Vagina (tissue), 2 donors: ENCODE measurements at places on chromosomes 6 and 20.

GRCh38 chr6:46781478-46782378, 11.5 kb upstream of the MEP1A start:
- DNase-seq: no peak

- no peak for DNase-seq
Measured at GRCh38 chr20:7728338-7728737, 211.9 kb downstream of the HAO1 start.

GRCh38 chr6:83615025-83615999, 93.6 kb downstream of the SNAP91 start:
- no peak for DNase-seq

GRCh38 chr20:63964412-63964811, 5.3 kb downstream of the ZNF512B start:
- no peak for DNase-seq

DNA sequence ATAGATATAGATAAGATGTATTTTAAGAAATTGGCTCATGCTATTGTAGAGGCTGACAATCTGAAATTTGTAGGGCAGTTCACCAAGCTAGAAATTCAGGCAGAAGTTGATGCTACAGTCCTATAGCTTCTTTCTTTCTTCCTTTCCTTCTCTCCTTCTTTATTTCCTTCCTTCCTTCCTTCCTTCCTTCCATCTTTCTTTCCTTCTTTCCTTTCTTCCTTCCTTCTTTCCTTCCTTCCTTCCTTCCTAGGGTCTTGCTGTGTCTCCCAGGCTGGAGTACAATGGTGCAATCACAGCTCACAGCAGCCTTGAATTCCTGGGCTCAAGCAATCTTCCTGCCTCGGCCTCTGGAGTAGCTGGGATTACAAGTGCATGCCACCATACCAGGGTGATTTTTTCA, 55.3 kb downstream of the TFAP2A start:
- DNase-seq: no peak

DNA sequence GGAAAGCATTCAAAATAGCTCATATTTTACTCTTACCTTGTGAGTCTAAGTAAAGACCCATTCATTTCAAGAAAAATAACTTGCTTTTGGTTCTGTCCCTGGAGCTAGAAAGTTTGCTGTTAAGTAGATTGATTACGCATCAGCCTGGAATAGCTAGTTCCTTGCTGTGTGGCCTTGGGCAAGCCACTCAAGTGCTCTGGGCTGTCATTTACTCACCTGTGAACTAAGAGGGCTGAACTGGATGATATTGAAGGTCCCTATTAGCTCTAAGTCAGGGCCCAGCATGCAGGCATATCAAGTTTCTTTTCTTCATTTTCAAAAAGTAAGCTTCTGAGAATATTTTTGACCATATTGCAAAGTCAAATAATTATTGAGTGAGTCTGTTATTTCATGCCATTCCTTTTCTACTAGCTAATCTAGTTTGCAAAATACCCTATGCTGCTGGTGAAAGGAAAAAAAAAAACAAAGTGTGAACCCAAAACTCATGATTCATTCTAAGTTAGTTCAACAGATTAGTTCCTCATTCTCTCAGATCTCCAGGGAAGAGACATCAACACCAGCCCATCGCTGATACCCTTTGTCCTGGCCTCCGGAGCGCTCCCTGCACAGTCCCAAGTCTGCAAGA, 106.5 kb upstream of the GMDS start:
- DNase-seq: no peak

DNA sequence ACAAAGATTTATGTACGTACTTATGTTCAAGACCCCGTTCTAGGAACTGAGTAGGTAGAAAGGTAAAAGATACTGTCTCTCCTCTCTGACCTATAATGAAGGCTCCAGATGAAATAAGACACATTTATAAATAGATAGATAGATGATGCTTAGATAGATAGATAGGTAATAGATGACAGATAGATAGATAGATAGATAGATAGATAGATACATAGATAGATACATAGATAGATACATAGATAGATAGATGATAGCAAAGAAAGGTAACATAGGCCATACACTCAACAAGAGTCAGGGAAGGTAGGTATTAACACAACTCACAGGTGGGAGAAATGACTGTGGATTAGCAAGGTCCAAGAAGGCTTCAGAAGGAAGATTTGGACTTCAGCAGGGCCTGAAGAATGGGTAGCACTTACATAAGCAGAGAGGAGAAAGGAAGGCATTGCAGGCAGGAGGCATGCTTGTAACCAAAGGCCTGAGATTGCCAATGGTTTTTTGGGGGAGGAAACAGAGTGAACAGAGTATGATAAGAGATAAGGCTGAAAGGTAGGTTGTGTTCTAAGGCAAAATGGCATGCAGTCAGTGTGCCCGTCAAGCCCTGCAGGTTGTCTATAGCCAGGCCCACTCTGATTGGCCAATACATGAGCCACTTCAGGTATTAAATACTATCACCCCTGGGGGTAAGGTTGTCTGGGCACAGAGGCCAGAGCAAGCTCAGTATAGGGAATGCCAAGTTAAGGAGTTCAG, 7.7 kb upstream of the MYB start:
- no peak for DNase-seq

GRCh38 chr6:37048403-37048850, 43.0 kb downstream of the FGD2 start:
- no peak for DNase-seq

DNA sequence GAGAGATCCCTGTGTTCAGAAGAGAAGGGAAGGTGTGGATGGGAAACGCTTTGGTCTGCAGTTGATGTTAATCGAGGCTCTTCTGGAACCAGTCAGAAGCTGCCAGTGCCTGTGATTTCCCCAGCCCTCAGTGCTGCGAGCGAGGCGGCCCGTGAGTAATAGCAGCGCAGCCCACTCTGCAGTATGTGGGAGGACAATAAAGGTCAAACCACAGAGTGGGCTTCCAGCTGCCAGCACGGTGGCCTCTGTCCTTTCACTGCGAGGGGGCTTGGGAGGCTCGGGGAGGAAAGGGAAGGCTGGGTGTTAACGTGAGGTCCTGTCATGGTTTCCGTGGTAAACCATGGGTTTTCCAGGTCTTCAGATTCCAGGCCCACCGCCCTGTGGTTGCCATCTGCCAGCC, 32.3 kb upstream of the TAGAP start:
- no peak for DNase-seq

DNA sequence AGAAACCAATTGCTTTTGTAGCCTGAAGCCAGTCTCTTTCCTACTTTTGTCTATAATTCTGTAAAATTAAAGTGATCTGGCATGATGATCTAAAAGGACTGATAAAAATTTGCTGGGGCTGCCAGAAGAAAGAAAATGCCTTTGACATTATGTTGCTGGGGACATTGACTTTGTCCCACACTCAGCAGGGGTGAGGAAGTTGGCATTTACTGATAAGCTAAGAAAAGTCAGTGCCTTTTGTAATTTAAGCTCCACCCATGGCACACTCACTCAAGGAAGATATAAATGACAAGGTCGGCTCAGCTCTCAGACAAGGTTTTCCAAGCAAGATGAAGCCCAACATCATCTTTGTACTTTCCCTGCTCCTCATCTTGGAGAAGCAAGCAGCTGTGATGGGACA, at the start of gene SEMG1:
Gene SEMG1 (plus strand): TSS at position 309 of the 400 bp plus-strand sequence. CDS start 21 bp downstream, at position 330.
- no peak for DNase-seq

DNA sequence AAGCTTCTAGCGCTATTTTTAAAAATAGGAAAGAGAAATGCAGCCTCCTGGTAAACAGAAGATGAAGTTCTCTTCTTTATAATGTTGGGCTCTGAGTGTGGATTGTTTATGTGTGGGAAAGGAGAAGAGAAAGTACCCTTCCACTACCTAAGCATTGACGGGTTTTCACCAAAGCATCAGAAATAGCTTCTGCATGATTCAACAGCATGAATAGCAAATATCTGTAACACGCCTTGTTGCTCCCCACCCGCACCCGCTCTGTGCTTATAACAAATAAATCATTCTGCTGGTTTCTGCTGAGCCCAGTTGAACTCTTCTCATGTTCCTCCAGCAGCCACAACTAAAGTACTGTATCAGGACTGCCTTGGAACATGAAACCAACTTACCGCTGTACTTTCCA, 20.7 kb downstream of the TXLNB start:
- no peak for DNase-seq

- no peak for DNase-seq
Measured at GRCh38 chr6:46338131-46338530, 153.1 kb downstream of the RCAN2 start.

GRCh38 chr20:54305421-54305820, 97.5 kb downstream of the PFDN4 start:
- no peak for DNase-seq

DNA sequence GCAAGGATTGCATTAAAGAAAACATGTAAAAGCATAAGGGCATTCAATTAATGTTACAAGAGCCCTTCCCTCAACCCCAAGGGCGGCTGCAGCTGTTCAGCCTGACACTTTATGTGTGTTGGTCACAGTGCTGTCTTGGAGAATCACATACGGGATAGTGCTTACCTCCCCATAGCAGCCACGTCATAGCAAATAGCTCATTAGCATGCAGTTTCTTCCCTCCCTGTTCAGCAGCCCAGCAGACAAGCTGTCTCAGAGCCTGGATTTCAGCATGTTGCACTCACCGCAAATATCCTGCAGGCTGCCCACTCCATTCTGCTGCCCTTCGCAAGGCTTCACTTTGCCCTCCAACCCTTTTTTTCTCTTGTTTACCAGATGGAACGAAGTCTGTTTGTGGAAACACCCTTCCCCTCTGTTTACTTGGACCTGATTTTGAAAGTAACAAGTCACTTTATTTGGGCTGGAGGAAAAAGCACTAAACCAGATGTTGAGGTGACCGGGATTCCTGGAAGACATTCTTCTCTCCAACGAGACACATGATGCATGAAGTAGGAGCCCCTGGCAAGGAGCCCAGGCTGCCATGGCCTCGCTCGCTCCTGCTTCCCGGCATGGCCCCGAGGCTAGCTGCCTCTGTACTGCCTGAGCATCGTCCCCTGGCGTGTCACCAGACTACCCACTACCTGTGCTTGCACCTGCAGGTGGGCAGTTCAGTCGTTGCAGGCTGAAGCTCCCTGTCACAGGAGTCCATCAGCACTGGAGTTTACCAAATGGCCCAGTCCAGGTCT, 151.6 kb upstream of the GMDS start:
- no peak for DNase-seq

- DNase-seq: no peak
Measured at GRCh38 chr20:60894091-60894490, 358.0 kb upstream of the CDH4 start.

- DNase-seq: no peak
Measured at GRCh38 chr6:53359843-53360092, 11.0 kb upstream of the ELOVL5 start.

GRCh38 chr6:155183095-155183494, 80.7 kb upstream of the CLDN20 start:
- no peak for DNase-seq

- no peak for DNase-seq
Measured at GRCh38 chr6:21636876-21637275, 43.3 kb downstream of the SOX4 start.

DNA sequence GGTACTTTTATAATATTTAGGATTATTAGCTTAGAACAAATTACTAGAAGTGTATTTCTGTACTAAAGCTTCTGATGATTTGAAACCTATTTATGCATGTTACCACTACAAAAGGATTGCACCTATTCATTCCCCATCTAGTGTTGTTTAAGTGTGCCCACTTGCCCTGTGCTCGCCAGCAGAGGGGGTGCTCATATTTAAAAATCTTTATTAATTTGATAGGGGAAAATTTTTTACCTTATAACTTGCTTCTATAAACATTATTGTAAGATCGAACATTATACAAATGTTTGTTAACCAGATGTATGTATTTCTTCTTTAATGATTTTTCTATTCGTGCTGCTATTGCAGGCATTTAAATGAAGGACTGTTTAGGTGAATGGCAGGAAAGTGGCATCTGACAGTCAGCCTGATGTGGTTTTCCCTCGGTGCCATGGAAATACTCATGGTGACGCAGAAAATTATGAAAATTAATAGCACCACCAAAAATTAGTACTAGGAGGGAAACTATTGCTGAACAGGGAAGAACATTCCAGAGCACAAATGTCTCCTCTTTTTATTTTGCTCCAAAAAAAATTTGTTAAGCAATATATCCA, 44.1 kb upstream of the FNDC1 start:
- DNase-seq: no peak

DNA sequence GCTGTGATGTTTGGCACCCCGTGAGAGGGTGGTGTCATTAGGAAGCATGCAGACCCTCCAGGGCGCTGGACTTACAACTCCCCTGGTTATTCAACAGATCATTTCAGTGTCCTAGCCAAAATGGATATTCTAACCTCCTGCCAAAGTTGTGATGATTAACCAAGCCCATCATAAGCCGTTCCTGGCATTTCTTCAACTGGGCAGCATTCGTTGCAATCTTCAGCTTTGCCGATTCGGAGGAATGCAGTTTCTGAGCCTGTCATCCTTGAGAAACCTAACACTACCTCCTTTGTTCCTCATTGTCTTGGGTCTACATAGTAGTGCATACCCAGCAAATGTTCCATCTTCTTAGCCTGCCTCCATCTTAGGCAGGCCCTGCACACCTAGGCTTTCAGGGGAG, 79.2 kb upstream of the MAP3K4 start:
- DNase-seq: no peak

GRCh38 chr20:55386686-55387085, 618.6 kb downstream of the CBLN4 start:
- DNase-seq: no peak

DNA sequence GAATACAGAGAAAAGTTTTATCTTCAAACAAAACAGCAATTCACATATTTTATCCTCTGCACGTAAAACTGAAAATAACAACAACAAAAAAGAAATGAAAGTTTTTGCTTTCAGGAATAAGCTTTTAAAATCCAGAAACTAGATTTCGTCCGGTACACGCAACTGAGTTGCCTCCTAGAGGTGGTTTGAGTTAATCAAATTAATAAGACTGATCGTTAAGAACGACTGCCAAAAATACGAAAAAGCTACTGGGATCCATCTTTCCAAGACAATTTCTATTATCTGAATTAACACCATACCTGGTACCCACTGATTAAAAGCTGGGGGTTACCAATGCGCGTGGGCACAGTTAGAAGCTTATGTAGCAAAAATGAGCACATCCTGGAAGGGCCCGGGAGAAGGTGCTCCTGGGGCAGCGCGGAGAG, 669 bp downstream of the PDCD2 start:
- no peak for DNase-seq

- no peak for DNase-seq
Measured at GRCh38 chr20:54207743-54208547, at the start of gene PFDN4. Gene PFDN4 (plus strand): TSS chr20:54208087. CDS start chr20:54208101, 14 bp downstream.

DNA sequence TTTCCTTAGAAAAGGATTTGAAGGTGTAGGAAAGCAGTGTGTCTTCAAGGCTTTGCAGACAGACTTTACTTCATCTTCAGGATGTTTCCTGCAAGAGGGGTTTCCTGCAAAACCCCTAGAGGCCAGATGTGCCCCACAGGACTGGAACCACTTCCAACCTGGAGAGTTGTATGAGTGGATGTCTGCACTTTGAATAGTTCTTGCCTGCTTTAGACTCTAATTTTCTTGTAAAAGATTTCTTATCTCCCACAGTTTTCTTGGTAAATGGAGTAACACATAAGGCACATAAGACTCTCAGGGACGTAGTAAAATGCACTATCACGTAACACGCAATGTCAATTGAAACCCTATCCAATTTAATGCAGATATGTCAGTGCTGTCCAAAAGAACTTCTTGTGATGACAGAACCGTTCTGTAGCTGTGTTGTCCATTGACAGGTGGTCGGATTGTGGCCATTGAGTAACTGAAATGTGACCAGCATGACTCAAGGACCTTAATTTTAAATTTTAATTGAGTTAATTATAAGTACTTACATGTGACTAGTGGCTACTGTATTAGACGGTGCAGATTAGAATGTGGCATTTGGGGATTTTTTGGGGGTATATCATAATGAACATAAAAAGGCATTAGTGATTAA, 118.7 kb downstream of the JARID2 start:
- DNase-seq: no peak
